ENCODE measurements at places on chromosomes 13 and 19.

- peak; percentile 21 for DNase-seq
These were observed 7.5 kb downstream of the F10 start for GRCh38 chr13:113129921-113130750.

DNA sequence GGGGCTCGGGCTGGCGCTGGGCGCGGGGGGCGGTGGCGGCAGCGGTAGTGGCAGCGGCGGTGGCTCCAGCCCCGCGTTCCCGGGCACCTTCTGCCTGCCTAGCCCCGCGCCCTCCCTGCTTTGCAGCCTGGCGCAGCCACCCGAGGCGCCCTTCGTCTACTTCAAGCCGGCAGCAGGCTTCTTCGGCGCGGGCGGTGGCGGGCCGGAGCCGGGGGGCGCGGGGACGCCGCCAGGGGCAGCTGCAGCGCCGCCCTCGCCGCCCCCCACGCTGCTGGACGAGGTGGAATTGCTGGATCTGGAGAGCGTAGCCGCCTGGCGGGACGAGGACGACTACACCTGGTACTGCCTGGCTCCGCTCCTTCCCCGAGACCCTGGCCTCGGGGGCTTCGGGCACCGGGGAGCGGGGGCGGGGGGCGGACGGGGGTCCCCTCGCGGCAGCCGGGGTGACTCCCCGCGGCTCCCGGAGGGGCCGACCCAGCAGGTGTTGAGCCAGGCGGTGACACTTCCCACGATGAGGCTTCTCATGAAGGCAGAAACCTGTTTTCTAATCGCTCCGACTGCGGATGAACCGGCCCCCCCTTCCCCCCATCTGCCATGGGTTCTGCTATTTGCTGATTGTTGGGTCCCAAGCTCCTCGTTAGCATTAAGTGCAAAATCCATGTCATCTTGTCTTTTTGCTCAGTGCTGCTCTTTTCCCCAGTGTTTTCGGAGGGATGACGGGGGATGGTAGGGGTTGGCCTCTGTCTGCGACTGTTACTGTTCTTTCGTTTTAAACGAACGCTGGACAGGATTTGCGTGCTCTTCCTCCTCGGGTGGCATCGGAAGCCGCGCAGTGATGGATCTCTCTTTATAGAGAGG, 943 bp downstream of the SLAIN1 start:
- no peak for DNase-seq

GRCh38 chr19:1699386-1699785, 47.0 kb upstream of the TCF3 start:
- DNase-seq: no peak

DNA sequence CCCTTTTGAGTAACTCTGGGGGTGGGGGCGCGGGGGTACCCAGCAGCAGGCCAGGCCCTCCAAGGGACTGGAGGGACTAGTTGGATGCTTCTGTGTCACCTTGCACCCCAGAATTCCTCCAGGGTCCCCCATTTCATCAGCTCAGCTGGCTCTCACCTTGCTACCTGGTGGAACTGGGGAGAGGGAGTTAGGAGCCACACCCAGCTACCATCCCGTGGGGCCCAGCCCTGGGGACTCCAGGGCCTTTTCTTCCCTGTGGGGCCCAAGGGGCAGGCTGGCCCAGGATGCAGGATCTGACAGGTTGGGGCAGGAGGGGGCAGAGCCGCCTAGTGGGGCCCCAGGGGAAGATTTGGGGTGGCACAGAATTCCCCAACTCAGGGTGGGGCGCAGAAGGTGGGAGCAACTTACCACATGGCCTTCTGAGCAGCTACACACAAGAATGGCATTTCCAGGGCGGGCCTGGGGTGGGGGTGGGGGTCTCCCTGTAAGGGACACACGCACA, 32.8 kb upstream of the NANOS3 start:
- DNase-seq: no peak

GRCh38 chr13:41059456-41060081, 1.7 kb upstream of the WBP4 start:
- no peak for DNase-seq

GRCh38 chr13:51618626-51619025, 34.4 kb downstream of the WDFY2 start:
- DNase-seq: no peak

- peak; percentile 64 for DNase-seq
These were observed 8.7 kb upstream of the INSL3 start for GRCh38 chr19:17829855-17830566.

- DNase-seq: no peak
These were observed 72.3 kb downstream of the GPC5 start for GRCh38 chr13:91470681-91471080.

GRCh38 chr13:32431361-32431760, 3.4 kb upstream of the N4BP2L1 start:
- DNase-seq: no peak

Measured in amniotic epithelial cell (primary cell).